ENCODE measurements at places on chromosomes 6 and 20.

- no peak for DNase-seq
Measured at GRCh38 chr20:48761023-48761785, 66.6 kb downstream of the PREX1 start.

DNA sequence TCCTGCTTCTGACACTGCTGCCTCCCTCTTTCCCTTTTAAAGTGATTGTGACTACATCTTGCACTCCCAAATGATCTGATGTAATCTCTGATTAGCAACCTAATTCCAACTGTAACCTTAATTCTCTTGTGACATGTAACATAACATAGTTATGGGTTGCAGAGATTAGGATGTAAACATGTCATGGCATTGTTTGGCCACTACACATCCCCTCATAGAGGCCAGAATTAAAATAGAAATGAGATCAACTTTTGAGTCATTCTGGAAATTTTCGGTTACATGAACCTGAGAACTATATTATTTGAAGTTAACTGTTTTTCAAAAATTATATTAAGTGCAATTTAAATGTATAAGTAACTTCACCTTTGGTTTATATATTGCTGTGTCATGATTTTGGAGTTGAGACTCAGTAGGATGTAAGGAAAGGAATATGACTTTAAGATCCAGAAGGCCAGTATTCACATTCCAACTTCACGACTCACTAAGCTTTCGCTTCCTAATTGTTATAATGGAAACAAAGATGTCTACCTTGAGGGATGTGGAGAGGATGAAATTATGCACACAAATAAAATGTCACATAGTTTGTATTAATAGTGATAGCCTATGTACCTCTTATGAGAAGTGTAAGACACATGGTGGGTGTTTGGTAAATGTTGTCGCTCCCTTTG lies 611.9 kb upstream of the MAP3K7 start:
- DNase-seq, result no peak

DNA sequence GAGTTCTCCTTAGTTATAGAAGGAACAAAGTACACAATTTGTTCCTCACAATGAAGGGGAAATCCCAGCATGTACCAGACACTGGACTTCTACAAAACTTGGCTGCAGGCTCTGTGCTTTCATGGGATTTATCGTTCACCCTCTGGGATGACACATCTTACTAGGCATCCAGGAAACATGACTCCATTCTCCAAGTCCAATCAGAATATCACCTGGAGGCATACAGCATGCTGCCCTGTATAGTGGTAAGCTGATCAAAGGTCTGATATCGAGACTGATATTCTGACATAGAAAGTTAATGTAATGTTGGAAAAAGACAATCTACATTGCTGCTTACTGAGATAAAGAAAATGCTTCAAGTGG lies 6.7 kb downstream of the RWDD2A start:
- no peak for DNase-seq

DNA sequence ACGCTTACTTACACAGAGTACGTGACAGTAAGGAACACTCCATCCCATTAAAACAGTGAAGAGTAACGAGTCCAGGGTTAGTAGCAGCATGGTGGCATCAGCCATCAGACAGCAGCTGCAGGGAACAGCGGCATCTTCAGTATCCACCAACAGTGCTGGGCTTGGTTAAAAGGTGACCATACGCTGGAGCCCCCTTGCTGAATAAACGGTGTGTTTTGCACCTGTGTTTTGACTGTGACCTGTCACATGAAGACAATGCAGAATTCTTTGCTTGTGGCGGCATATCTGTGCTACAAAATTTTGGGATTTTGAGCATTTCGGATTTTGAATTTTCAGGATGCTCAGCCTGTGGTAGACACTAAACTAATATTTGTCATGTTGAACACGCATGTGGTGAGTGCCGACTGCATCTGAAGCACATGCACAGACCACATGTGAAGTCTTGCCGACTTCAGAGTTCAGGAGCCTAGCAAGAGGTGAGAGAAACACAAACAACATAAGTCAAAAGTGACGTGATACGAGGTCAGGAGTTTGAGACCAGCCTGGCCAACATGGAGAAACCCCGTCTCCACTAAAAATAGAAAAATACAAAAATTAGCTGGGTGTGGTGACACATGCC lies 69.3 kb upstream of the FRMD1 start:
- DNase-seq, result no peak

- DNase-seq, result no peak
Measured at GRCh38 chr20:8330319-8330784, 198.3 kb downstream of the PLCB1 start.

Data from NCI-H774 (cell line).